HFFc6 (cell line): ENCODE measurements at places on chromosomes 5 and 9. TPM values are rescaled to one million over a fixed set of nuclear protein-coding genes. Genes with fewer than 3 reads are reported as not detected.

GRCh38 chr9:34430843-34431437 is 27.4 kb downstream of the FAM219A start:
- peak; percentile 91 for DNase-seq

- peak; percentile 48 for DNase-seq
Observed at GRCh38 chr5:177446200-177447065, at the start of gene PRR7. Gene PRR7 (plus strand): TSS chr5:177446814. CDS start chr5:177455068, 8,254 bp downstream.

The TRIM36 gene
- 0.24 to 0.55 TPM (median 0.43 TPM) in 3 replicates for total RNA-seq

The FBN2 gene
- 180 to 246 TPM (median 182 TPM) in 3 replicates for total RNA-seq

GRCh38 chr9:113958556-113958955 is 82.4 kb downstream of the ZNF618 start:
- no peak for DNase-seq

- no peak for DNase-seq
Observed at GRCh38 chr9:127014216-127014909, 99.8 kb downstream of the RALGPS1 start.

- no peak for DNase-seq
Observed at GRCh38 chr9:35679766-35680330, 6.1 kb downstream of the CA9 start.

DNA sequence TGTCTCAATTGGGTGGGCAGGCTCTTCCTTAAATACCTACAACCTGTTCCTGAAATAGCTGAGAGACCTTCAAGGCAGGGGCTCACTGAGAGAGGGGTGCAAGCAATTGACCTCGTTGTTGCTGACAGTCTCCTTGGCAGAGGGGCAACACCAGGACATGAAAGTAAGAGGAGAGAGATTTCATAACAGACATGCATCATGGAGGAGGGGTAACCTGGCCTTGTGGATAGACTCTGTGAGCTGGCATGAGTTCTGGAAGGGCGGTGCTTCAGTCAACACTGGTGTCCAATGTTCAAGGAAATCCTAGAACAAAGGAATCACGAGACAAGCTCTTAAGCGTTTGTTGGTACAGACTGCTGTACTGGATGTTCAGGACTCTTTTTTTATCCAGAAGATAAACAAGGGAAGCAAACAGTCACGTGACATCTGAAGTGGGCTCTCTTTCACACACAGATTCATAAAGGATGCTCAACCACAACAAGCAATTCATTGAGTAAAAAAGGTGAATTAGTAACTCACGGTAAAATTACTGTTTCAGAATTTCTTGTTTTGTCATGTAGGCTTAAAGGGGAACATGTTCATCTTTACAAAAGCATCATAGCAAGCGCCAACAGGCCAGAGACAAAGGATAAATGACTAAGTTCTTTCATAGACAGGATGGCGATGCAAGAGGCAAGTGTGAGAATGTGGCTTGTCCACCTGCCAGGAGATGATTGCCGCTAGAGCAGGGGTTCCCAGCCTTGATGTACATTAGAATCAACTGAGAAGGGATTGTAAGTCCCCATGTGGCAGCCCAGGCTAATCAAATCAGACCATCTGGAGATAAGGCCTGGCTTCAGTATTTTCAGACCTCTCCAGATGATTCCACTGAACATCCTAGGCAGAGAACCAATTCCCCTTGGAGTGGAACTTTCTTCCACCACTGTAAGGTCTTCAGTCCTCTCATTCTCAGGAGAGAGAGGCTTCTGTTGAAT is 20.7 kb downstream of the ANKRA2 start:
- DNase-seq = no peak

The TRIM7 gene
- total RNA-seq = 2.8 to 6.2 TPM (median 4.4 TPM) in 3 replicates

The GDNF gene
- 1.5 and 7.2 TPM in 2 replicates for total RNA-seq

DNA sequence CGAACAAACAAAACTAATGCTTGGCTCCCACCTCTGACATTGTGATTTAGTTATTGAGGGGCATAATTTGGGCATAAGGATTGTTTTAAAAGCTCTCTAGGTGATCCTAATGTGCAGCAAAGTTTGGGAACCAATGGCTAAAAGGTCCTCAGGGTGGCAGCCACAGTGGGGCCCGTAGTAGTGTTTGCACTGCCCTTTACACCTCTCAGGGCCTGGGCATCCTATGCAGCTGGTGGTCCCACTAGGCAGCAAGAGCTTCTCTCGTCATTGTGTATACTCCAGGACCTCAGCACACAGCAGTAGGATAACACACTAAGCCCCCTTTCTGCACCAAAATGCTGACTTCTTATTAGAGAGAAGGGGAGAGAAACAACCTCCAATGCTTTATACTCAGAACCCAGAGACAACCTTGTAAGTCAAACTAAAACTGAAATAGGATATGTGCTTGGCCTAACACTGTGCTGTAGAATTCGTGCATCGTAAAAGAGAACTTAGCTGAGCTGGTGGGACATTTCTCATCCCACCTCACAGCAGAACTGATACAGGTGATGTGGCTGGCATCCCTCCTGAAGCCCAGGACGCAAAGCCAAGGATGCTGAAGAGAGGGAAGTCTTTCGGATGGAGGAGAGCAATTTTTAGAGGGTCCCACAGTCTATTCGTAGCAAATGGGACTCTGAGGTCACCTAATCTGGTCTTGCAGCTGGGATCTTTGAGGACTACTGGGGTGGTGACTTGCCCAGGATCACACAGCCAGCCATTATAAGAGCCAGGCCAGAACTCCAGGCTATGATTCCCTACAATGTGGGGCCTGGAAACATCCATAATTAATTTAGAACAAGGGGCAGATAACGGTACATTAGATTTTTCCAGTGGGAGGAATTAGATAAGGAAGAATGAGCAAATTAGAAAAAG is 1.2 kb downstream of the GLRX start:
- no peak for DNase-seq

The CCL27 gene
- 0.32 TPM in 1 of 3 replicates, not detected in the others for total RNA-seq

The C5orf58 gene
- not detected in 3 replicates for total RNA-seq

DNA sequence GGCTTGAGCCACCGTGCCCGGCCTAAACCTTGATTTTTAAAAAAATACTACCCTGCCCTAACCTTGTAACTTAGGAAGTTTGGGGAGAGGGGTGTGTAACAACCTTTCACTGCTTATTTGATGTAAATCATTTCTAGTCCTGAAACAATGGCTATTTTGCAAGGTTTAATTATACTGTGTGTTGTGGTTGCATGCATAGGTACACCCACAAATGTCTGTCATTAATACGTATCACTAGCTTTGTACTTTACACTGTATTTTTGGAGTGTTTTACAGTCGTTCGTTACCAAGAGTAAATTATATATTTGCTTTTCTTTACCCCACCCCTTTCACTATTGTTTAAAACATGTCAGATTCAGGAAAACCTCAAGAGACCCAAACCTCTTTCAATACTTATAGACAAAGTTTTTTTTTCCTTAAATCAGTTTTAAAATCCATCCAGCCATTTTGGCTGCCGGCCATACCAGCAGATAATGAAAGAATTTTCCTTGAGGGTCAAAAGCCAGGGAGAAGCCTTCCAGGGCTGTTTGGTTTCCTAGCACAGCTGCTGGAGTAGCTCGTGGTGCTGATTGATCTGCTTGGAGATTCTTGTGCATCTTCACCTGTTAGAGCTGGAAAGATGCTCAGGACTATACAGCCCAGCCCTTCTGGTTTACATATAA is 50.7 kb downstream of the DOCK8 start:
- DNase-seq = no peak

The FCN1 gene
- not detected in 3 replicates for total RNA-seq

- no peak for DNase-seq
Observed at GRCh38 chr9:81636255-81636599, 53.1 kb downstream of the TLE1 start.

The GABBR2 gene
- total RNA-seq = 3.1 to 12.6 TPM (median 5.4 TPM) in 3 replicates

DNA sequence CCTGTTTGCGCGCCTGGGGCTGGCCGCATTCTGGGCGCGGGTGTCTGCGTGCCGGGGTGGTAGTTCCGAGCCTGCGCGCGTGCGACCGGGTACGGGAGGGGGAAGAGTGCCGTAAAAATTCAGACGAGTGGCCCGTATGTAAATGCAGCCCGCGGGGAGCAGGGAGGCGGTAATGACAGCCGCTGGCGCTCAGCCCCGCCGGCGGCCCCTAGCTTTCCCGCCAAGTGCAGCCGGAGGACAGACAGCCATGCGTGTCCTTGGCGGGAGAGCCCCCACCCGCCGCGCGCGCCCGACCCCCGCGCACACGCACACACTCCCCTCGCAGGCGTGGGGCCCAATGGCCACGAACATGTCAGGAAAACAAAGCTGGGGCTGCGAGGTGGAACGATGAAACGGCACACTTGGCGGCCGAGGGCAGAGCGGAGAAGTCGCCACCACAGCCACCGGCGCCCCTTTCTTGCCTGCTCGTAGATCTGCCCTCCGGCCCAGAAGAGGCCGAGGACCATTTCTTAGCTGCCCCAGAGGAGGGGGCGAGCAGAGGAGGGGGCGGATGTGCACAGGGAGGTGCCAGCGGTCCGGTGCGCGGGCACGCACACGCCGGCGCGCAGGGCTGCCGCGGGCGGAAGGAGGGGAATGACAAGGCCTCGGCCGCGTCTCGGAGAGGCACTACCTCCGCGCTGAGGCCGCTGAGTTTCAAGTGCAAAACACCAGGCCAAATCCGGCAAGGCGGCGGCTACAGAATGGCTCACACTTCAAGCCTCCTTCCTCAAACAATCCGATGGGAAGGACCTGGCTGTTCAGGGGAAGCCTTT is 208.4 kb downstream of the MEF2C start:
- no peak for DNase-seq

- no peak for DNase-seq
Observed at GRCh38 chr9:89441986-89442385, 55.9 kb downstream of the SEMA4D start.

DNA sequence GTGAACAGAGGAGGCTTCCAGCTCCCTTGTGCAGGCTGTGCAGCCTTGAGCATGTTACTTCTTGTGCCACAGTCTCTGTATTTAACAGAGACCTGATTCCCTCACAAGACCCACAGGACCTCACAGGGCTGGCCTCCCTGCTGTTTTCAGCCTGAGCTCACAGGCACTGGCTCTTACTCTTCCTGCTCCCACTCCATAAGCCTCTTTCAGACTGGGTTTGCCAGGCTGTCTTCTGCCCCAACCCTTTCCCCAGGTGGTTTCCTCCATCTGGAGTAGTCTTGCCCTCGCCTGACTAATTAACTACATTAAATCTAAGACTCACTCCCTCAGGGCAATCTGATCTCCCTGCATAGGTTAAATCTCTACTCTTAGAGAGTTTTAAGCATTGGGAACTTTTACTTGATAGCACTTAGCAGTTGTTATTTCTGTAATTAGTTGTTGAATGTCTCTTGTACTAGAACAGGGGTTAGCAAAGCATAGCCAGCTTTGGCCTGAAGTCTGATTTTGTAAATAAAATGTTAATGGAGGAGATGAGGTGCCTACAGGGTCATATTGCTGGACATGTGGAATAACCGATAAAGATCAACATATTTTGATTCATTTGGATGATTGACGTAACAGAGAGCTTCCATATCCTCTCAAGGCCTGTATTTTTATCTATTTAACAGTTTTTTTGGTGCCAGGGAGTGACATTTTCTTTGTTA is 28.6 kb upstream of the SPATA31E1 start:
- DNase-seq = no peak

GRCh38 chr5:9787861-9788600 is 157.9 kb upstream of the TAS2R1 start:
- no peak for DNase-seq

The NKD2 gene
- total RNA-seq = not detected in 3 replicates

The NUTM2F gene
- total RNA-seq = not detected in 3 replicates

DNA sequence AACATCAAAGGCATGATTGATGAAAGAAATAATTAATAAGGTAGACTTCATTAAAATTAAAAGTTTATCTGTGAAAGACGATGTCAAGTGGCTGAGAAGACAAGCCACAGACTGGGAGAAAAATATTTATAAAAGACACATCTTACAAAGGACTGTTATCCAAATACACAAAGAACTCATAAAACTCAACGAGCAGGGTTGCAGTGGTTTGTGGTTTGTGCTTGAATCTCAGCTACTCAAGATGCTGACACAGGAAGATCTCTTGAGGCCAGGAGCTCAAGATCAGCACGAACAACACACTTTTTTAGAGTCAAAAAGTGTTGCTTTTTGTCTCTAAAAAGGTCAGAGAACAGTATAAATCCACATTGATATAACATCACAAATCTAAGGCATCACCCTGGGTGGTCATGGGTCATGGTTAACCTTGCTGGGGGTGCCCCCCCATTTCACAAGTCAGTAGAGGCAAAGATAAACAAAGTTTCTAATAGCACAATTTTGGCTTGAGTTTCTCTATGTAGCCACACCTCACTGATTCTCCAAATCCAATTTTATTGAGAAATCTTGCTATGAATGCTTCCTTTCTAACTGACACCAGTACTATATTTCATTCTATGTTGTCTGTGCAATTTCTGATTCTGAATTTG is 342.9 kb upstream of the RPS23 start:
- DNase-seq = no peak

The TAL2 gene
- not detected in 3 replicates for total RNA-seq

- DNase-seq = peak; percentile 36
Observed at GRCh38 chr5:10250806-10251276, 761 bp downstream of the CCT5 start.
